NCI-H1092 treated with DMSO at 0.1 percent for 48 hours (cell line): ENCODE measurements at places on chromosomes 6 and 20.

DNA sequence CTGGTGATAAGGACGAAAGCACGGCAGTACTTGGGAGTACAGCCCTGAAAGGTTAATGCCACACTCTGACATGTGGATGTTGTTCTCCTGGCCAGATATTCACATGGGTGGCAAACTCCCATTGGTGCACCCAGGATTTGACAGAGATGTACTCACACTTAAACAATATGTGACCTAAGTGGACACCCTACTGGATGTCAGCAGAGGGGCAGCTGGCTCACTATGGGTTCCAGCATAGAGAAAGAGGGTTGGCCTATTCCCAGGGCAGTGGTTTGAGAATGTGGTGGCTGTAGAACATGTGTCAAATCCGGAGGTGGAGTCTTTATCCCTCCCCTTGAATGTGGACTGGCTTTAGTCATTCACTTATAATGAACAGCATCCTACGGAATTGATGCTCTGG, 333.2 kb downstream of the DHX35 start:
- no peak for DNase-seq

GRCh38 chr6:43086022-43086658, 10.0 kb downstream of the PTK7 start:
- DNase-seq, result no peak

GRCh38 chr6:48141975-48142374, 31.0 kb upstream of the PTCHD4 start:
- DNase-seq, result no peak

GRCh38 chr6:12603673-12604049, 112.9 kb upstream of the PHACTR1 start:
- DNase-seq, result no peak

DNA sequence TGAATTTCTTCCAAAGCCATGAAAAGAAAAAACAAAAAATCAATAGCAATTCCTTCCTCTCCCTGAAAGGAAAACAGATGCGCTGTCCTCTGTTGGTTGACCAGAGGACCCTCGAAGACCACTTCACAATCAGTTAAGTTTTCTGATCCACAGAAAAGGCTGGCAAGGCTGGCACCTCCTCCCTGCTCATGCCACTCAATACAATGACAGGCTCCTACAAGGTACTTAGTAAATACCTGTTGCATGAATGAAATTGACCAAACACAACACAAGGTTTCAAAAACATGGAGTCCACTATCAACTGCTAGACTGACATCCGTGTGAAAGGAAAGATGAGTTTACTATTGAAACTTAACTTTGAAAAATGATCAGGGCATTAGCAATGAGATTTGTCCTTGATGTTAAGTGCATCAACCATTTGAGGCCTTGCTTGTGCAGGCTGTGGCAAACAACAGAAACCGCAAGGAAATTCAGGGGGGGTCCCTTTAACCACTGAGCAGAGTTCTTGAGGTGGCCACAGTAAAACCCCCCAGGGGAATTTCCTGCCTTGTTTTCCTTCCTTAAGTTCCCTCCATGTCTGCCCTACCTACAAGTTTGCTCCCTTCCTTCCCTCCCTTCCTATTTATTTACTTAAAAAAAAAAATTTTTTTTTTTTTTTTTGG, 27.9 kb upstream of the RTF2 start:
- no peak for DNase-seq

DNA sequence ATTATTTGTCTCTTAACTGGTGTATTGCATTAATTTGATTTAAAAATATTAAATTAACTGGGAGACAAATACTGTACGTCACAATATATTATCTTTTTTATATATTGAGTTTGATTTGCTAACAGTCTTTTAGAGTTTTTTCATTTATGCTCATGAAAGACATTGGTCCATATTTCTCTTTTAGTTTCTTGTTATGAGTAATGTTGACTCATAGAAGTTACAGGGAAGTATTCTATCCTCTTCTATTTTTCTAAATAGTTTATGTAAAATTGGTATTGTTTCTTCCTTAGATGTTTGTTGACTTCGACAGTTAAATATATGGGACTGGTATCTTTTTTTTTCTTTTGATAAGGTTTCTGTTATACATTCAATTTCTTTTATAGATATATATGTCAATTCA, 1115.6 kb upstream of the CITED2 start:
- DNase-seq, result no peak

DNA sequence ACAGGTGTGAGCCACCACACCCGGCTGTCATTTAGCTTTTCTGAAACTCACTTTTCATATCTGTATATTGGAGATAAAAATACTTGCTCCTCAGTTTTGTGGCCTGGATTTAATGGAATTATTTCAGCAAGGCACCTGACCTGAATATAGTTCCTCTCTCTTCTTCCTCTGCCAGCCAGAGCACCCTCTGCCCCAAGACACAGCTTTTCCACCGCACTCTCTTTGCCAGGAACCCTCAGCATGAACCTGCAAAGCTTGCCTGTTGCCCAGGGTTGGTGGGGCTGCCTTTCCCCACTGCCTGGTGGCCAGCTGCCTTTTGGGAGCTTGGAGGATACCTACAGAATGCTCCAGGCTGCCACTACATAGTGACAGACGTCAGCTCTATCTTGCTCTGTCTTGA, 3.1 kb downstream of the GTSF1L start:
- DNase-seq, result no peak

- DNase-seq, result no peak
Measured at GRCh38 chr6:157134402-157135047, 188.8 kb downstream of the TMEM242 start.

- DNase-seq, result no peak
Measured at GRCh38 chr20:59152559-59153354, 10.9 kb upstream of the ZNF831 start.
